Stimulated activated CD8-positive, alpha-beta memory T cell treated with anti-CD3 and anti-CD28 coated beads, Interleukin-12 subunit alpha, Interleukin-12 subunit beta, amount 100 ng/mL, for 1 hour (primary cell): ENCODE measurements at places on chromosomes 5 and 9.

GRCh38 chr5:137665678-137666460, 70.0 kb downstream of the KLHL3 start:
- DNase-seq, result peak; percentile 21

GRCh38 chr5:135951257-135951656, 3.5 kb downstream of the LECT2 start:
- DNase-seq, result no peak

DNA sequence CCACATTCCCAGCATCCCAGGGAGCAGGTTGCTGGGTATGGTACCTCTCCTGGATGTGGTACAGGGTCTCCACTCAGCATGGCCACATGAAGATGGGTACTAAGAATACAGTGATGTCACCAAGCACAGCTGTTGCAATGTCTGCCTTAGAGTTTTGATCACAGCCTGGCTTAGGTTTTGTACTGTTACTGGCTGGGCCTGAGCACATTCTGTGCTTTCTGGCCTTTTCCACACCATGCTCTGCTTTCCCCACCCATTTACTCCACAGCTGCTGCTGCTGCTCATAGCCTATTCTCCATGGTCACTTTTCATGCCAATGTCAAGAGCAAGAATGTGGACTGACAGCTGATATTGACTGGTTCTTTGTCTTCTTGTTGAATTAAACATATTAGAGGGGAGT, 481.9 kb downstream of the ARHGEF28 start:
- DNase-seq, result no peak

- no peak for DNase-seq
These were observed 60.4 kb downstream of the PSAT1 start for GRCh38 chr9:78357165-78357873.

- DNase-seq, result peak; percentile 26
These were observed 246.8 kb downstream of the ARHGAP26 start for GRCh38 chr5:143016777-143017516.

DNA sequence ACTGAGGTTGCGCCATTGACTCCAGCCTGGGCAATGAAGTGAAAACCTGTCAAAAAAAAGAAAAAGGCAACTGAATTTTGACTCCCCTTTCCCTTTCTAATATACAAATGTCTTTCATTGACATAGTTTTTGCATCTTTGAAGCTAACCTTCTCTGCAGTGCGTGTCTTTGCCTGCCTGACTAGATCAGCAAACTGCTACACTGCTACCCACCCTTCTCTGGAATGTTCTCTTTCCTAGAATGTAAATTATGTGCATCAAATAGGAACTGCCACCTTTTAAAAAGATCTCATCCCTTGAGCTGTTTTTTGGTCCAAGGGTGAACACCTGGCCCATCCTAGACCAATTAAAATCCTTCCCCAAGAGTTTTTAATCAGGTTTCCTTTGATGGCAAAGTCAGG, 127.6 kb downstream of the SLC28A3 start:
- no peak for DNase-seq

GRCh38 chr5:3352711-3353110, 242.9 kb upstream of the IRX1 start:
- DNase-seq, result no peak

GRCh38 chr9:111913159-111913558, 16.5 kb downstream of the UGCG start:
- no peak for DNase-seq

- DNase-seq, result no peak
These were observed 23.1 kb upstream of the AKNA start for GRCh38 chr9:114410910-114411309.

GRCh38 chr9:593809-594208, 247.7 kb upstream of the DMRT1 start:
- DNase-seq, result no peak

GRCh38 chr5:108743319-108743718, 4.4 kb upstream of the FER start:
- DNase-seq, result no peak

- DNase-seq, result no peak
These were observed 344.9 kb downstream of the ICE1 start for GRCh38 chr5:5767286-5767928.

- DNase-seq, result no peak
These were observed 17.4 kb upstream of the SEC16A start for GRCh38 chr9:136499935-136500910.

- DNase-seq, result no peak
These were observed 435.3 kb upstream of the TNC start for GRCh38 chr9:115553060-115553773.

DNA sequence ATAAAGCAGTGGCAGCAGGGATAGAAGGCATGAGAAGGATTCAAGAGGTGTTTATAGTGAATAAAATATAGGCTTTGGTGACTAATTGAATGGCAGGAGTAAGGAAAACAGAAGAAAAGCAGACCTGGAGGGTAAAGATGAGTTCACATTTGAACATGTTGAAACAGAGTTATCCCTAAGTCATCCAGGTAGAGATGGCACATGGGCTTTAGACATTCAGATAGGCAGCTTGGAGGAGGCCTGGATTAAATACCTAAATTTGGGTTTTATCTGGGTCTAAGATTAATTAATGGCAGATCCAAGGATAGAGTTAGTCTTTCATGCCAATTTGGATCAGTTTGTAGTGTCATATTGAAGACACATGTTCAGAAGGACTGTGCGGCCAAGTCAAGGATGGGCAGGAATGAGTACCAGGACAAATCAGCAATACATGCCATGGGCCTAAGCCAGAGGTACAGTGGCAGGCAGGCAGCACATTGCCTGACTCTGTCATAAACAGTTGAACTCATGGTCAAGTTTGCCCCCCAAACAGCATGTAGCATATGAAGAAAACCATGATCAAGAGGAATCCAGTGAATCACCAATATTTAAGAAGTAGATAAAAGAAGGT, 115.5 kb upstream of the SLC12A2 start:
- no peak for DNase-seq

DNA sequence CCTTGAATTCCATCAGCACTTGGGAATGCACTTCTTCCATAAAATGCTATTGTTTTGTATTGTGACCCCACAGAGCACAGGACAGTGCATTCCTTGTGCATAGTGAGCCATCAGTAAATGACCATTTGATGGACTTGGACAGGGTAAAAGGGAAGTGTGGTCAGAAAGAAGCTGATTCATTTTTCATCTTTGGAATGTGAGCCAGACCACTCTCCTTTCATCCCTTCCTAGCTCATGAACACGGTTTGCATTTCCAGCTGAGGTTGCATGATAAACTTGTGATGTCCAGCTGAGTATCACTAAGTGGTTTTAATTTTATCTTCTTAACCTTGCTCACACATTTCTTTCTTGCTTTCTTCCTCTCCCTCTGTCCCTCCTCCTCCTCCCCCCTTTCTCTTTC, 101.3 kb downstream of the NUDT12 start:
- DNase-seq, result no peak

- no peak for DNase-seq
These were observed 134.3 kb upstream of the CLINT1 start for GRCh38 chr5:157993201-157993600.

DNA sequence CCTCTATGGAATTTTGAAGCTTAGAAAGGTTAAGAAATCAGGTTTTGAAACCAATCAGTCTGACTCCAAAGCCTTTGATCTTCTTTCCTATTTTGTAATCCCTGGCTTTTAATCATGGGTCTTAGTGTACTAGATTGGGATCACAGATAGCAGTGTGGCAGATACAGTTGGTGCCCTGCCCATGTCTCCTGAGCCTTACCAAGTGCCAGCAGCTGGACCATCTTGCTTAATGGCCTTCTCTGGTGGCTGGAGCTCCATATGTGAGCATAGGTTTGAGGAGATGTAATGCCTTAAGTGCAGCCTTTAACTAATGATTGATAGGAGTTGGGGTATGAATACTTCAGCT, 16.7 kb upstream of the RIC1 start:
- DNase-seq, result no peak

GRCh38 chr9:91991721-91992341, 41.8 kb upstream of the ROR2 start:
- no peak for DNase-seq

DNA sequence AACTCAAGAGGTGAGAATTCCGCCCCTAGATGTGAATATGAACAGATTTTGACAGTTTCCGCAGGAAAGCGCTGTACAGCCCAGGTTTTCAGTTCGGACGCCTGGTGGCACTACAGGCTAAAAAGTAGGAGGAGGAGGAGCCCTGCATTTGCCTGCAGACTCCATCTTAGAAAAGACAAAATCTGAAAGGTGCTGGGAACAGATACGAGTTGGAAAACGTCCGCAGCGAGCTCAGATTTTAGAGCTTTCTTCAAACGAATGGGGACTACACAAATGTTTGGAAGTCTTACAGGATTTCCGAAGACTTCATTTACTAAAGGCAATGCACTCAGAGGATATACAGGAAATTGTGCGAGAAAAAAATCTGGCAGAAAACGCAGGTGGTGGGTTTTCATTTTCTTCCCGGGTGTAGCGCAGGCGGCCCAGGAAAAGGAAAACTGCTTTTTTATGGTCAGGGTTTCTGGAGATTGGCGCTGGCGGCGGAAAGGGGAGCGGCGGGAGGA, 9.9 kb upstream of the PCDHB2 start:
- DNase-seq, result no peak

DNA sequence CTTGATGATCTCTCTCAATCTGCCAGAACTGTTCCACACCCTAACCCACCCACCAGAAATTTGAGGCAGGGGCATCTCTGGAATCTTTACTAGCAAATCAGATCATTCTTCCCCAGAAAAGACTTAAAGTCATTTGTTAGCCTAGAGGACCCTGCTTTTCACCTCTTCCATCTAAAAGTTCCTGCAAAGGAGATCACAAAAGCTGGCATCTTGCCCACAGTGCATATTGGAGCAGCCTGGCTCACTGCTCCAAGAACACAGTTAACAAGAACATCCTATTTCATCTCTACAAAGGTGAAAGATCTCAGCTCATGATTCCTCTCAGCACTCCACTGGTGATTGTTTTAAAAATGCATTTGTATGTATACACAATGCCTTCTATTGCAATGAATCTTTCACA, 36.3 kb downstream of the GABRP start:
- DNase-seq, result no peak

DNA sequence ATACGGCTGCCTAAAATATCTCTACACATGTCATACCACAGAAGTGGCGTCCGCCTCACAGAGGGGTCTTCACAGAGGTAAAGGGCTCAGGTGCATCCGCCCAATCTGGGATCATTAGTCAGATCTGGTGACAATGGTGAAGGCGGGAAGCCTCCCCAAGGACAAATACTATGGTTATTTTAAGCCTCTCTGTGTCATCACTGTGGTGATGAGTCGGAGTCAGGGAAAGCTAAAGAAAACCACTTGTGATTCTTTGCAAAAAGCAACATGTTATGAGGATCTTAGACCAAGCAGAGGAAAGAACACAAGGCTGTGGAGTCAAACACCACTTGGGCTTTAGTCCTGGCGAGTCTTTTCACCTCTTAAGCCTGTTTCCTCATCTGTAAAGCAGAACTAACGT, 190.4 kb downstream of the DRD1 start:
- DNase-seq, result no peak

- no peak for DNase-seq
These were observed 52.5 kb downstream of the SPOCK1 start for GRCh38 chr5:137446615-137447014.

DNA sequence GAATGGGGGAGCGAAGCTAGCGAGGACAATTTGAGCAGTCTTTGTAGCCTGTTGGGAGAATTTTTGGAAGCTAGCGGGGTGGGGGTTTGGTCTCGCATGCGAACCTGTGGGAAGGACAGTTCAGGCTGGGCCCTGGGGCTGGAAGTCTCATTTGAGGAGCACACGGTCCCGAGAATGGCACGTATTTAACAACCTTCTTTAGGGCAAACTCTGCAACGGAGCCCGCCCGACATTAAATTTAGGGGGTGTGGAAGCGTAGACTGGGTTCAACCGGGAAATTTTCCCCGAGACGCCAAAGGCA, 35.2 kb upstream of the NFIB start:
- no peak for DNase-seq

GRCh38 chr5:175329976-175330375, 114.0 kb downstream of the DRD1 start:
- no peak for DNase-seq

DNA sequence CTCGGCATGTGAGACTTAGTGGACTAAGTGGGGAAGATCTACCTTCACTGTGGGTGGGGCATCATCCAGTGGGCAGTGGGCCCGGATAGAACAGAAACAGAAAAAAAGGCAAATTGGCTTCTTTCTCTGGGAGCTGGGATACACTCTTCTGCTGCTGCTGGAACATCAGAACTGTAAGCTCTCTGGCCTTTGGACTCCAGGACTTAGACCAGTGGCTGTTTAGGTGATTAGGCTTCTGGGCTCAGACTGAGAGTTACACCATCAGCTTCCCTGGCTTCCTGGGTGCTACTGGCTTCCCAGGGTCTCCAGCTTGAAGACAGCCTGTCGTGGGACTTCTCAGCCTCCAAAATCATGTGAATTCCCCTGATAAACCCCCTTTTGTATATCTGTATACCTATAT, 122.7 kb upstream of the SLC28A3 start:
- DNase-seq, result no peak

DNA sequence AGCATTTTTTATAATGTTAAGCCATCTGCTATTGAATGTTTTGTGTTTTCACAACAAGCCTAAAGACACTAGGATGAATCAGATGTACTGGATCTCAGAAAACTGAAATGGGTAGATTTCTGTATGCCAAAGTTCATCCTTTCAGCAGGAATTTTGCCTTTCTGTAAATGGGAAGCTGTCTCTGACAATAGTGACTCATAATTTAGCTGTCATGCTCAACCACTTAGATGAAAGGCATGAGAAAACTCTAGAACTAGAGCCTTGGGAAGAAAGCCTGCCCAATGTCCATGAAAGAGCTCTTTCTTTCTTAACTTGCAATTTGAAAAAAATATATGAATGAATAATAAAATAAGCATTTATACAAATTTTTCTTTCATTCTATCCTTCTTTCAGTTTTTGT, 616.0 kb upstream of the EDIL3 start:
- DNase-seq, result no peak

DNA sequence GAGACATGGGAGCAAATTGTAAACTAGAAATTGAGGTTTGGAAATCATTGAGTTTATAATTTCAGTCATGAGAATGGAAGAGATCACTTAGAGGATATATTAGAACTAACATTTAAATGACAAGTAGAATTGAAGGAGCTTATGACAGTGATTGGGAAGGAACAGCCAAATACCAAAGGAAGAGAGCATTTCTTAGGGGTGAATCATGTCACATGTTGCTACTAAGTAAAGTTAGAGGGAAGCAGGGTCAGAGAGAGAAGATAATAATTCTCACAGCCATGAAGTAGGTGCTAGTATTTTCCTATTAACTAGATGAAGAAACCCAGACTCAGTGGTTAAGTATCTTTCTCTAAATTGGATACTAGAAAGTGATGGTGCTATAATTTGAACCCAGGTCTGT, 59.3 kb downstream of the COMMD10 start:
- DNase-seq, result no peak

DNA sequence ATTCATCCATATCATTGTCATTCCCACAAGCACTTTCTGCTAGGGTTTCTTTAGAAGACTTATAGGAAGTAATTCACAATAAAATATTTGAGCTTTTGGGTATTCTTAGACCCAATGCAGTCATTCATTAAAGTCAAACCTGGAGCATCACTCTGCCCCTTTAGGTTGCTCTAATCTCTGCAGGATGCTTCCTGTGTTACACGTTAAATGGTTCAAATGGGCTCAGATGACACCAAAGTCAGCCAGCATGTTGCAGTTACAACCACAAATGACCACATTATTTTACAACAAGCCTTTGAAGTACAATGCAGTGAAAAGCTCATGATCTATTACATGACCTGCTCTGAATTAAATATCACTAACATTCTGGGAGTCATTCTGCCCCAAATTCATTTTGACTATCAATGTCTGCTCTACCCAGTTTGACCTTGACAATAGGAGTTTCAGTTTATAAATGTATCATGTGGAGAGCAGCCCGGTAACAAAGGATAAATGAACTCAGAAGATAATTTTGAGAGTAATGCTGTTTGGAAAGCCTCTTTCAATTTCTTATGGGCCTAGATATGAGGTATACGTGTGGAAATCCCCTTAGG, 668.6 kb upstream of the DMAC1 start:
- DNase-seq, result no peak
